ENCODE measurements at places on chromosomes 2 and 18.

DNA sequence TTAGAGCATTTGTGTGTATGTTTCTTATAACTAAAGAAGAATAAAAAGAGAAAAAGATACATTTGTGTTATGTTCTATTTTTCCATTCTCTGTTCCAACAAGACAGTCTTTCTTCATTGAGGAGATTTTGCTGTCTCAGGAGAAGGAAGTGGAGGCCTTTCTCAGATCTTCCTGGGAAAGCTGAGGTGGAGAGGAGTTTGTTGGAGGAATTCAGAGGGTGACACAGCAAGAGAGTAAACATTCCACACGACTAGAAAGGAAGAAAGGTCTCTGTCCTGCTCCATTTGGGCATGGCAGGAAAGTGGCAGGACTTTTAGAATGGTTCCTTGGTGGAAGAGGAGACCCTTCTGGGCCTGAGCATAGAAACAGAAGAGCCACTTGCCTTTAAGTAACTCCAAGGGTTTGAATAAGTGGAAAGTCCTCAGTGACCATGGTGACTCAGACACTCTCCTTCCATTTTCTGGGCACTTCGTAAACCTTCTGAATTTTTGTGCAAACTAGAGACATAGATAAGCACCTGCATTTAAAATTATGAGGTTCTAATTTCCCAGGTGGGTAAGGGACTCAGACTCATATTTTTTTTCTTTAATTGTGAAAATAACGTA is 52.3 kb upstream of the COL5A2 start:
- no peaks in the 10 kb centered on the region for H3K36me3 ChIP-seq
- H3K27me3 ChIP-seq = no peaks in the 10 kb centered on the region
- H3K4me3 ChIP-seq = no peak overlapping the region
- DNase-seq = no peak
- peaks cover 7% of the 10 kb centered on the region for H3K4me1 ChIP-seq
- no peak overlapping the region for H3K27ac ChIP-seq

GRCh38 chr18:2312440-2312839 is 258.9 kb downstream of the METTL4 start:
- peaks cover 3% of the 10 kb centered on the region for H3K27me3 ChIP-seq
- no peak overlapping the region for H3K27ac ChIP-seq
- H3K4me3 ChIP-seq = no peak overlapping the region
- no peak for DNase-seq
- no peaks in the 10 kb centered on the region for H3K4me1 ChIP-seq

DNA sequence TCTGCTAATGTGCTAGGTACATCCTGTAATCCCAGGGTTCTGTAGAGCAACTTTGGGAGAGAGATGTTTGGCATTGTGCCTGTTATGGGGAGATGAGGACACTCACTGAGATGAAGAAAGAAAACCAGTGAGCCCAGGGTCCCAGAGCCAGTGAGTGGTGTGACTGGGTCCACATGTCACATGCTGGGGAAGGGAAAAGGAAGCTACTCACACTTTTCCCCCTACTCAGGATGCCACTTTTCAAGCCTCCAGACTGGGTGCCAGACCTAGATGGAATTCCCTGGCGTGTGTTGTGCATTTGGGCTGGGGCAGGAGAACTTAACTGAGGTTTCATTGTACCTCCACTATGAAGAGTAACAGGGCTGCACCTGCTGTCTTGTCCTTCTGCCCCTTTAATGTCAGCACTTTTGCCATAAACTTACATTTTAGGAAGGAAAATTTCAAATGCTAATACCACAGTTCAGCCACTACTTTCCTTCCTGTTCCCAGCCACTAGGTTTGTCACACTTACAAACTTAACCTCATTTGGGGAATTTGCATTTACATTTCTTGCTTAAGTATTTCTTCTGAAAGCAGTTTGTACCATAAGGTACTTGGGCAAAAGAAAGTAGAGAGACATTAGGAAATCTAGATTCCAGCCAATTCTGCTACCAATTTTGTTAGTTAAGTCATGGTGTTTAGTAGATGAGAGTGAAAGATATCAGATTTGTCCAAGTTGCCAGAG is 10.2 kb downstream of the INSIG2 start:
- no peaks in the 10 kb centered on the region for H3K27me3 ChIP-seq
- no peak for DNase-seq
- H3K27ac ChIP-seq = no peak overlapping the region
- H3K4me1 ChIP-seq = peaks cover 31% of the 10 kb centered on the region

- H3K4me3 ChIP-seq = no peak overlapping the region
- no peak overlapping the region for H3K27ac ChIP-seq
Observed at GRCh38 chr2:104577143-104577542, 276.8 kb upstream of the POU3F3 start.

DNA sequence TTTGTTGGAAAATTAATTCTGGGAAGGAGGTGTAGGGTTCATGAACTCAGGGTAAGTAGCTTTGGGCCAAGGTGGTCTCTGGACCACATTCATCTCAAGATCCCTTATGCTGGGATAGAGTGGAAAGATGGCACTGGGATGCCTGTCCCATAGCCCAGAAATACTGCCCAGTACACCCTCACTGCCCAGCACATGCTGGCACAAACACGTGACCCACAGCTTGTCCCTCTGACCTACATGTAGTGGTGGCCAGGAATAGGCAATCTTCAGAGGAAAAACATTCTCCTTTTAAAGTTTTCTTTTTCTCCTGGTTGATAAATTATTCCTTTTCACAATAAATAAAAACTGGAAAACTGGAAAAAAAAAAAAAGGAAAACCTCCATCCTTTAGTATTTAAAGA is 135.6 kb upstream of the ACAA2 start:
- DNase-seq = no peak
- no peaks in the 10 kb centered on the region for H3K36me3 ChIP-seq
- H3K4me3 ChIP-seq = no peak overlapping the region
- peaks cover 21% of the 10 kb centered on the region for H3K4me1 ChIP-seq
- H3K27ac ChIP-seq = no peak overlapping the region

GRCh38 chr2:10036095-10036884 is 7.1 kb upstream of the KLF11 start:
- no peaks in the 10 kb centered on the region for H3K36me3 ChIP-seq
- peaks cover 21% of the 10 kb centered on the region for H3K27me3 ChIP-seq
- H3K27ac ChIP-seq = no peak overlapping the region

- no peaks in the 10 kb centered on the region for H3K27me3 ChIP-seq
- no peak overlapping the region for H3K27ac ChIP-seq
- DNase-seq = no peak
- no peak overlapping the region for H3K4me3 ChIP-seq
- H3K36me3 ChIP-seq = no peaks in the 10 kb centered on the region
Observed at GRCh38 chr2:31606509-31606908, 25.8 kb upstream of the SRD5A2 start.

DNA sequence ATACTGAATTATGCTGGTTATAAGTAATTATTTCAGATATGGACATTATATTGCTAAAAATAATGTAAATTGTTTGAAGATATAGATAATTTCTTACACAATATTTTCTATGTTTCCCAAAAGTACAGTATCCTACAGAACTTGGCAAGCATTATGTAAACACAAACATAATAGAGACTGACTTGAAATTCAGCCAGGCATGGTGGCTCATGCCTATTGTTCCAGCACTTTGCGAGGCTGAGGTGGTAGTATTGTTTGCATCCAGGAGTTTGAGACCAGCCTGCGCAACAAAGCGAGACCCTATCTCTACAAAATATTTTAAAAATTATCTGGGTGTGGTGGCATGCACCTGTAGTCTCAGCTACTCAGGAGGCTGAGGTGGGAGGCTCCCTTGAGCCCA is 1300.5 kb upstream of the DDX18 start:
- no peak overlapping the region for H3K4me3 ChIP-seq
- H3K27me3 ChIP-seq = no peaks in the 10 kb centered on the region
- no peak for DNase-seq

DNA sequence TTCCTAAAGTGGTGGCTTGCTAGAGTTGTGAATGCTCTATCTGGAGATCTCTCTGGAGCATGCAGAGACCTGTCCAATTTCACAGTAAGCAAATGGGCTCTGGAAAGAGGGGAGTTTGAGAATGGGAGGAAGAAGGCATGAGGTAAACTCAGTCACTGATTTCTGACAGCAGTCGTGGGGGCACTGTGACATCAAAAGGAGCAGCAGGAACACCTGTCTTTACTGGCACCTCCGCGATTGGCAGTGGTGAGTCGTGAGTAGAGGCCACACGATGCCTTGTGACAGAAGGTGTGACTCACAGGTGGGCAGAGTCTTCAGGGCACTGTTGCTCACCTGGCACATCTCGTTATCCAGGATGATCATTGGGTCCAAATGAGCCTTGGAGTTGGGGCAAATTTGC is 38.8 kb upstream of the CAVIN2 start:
- H3K4me1 ChIP-seq = no peaks in the 10 kb centered on the region
- H3K36me3 ChIP-seq = no peaks in the 10 kb centered on the region
- H3K4me3 ChIP-seq = no peak overlapping the region
- H3K27me3 ChIP-seq = peaks cover 10% of the 10 kb centered on the region
- no peak for DNase-seq

- DNase-seq = no peak
- H3K4me3 ChIP-seq = peak overlapping the region; percentile 55
- peaks cover 5% of the 10 kb centered on the region for H3K36me3 ChIP-seq
- H3K4me1 ChIP-seq = peaks cover 8% of the 10 kb centered on the region
Observed at GRCh38 chr18:26546170-26546874, 2.0 kb downstream of the KCTD1 start.

- H3K36me3 ChIP-seq = no peaks in the 10 kb centered on the region
- H3K27me3 ChIP-seq = no peaks in the 10 kb centered on the region
- H3K4me3 ChIP-seq = no peak overlapping the region
Observed at GRCh38 chr2:107717661-107718060, 109.0 kb upstream of the RGPD4 start.

DNA sequence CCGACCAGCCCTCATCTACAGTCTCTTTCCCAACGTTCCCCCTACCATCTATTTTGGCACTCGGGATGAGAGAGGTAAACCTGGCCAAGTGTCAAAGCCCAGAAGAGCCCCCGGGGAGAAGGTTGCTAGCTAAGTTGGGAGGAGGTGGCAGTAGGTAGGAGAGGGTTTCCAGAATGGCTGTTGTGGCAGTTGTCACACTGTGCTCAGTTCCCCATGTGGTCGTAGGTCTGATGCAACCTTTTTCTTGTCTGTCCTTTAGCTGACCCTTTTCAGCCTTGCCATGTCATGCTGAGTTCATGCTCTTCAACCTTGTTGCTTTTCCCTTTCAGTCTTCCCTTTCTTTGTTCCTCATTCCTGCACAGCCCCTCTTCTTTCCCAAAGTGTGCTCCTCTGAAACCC is 34.5 kb downstream of the TTLL4 start:
- peak overlapping the region; percentile 38 for H3K27ac ChIP-seq
- H3K4me1 ChIP-seq = peaks cover 22% of the 10 kb centered on the region
- DNase-seq = no peak
- peaks cover 60% of the 10 kb centered on the region for H3K36me3 ChIP-seq

DNA sequence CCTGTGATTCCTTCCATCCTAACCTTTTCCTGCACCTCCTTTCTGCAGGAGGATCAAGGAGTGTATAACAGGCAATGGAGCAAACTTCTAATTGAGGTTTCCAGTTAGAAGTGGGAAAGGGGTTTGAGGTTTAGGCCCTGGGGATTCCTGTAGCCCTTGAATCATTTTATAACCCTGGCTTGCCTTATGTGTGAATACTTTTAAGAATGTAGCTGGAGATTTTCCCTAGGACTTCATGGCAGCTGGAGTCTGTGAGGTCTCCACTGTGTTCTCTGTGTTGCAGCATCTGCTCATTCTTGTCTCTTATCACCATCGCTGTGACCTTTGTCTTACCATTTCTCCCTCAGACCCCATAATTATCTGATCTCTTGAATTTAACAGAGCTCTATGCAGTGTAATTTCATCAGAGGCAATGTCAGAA is 370.2 kb upstream of the SLC14A2 start:
- no peak for DNase-seq
- H3K4me1 ChIP-seq = no peaks in the 10 kb centered on the region
- H3K27ac ChIP-seq = no peak overlapping the region
- peaks cover 8% of the 10 kb centered on the region for H3K27me3 ChIP-seq

GRCh38 chr2:68368654-68369336 is 3.7 kb downstream of the PLEK start:
- H3K4me3 ChIP-seq = no peak overlapping the region
- peaks cover 15% of the 10 kb centered on the region for H3K4me1 ChIP-seq
- H3K27me3 ChIP-seq = peaks cover 36% of the 10 kb centered on the region
- H3K27ac ChIP-seq = no peak overlapping the region
- DNase-seq = no peak
- peaks cover 2% of the 10 kb centered on the region for H3K36me3 ChIP-seq

GRCh38 chr2:181185421-181185820 is 205.0 kb downstream of the UBE2E3 start:
- peaks cover 14% of the 10 kb centered on the region for H3K4me1 ChIP-seq
- peaks cover 14% of the 10 kb centered on the region for H3K36me3 ChIP-seq
- no peaks in the 10 kb centered on the region for H3K27me3 ChIP-seq
- no peak overlapping the region for H3K4me3 ChIP-seq
- no peak for DNase-seq

- no peak for DNase-seq
- peaks cover 4% of the 10 kb centered on the region for H3K4me1 ChIP-seq
- H3K27me3 ChIP-seq = peaks cover 73% of the 10 kb centered on the region
- no peaks in the 10 kb centered on the region for H3K36me3 ChIP-seq
- H3K4me3 ChIP-seq = no peak overlapping the region
Observed at GRCh38 chr2:219523031-219523671, 8.9 kb downstream of the ASIC4 start.

DNA sequence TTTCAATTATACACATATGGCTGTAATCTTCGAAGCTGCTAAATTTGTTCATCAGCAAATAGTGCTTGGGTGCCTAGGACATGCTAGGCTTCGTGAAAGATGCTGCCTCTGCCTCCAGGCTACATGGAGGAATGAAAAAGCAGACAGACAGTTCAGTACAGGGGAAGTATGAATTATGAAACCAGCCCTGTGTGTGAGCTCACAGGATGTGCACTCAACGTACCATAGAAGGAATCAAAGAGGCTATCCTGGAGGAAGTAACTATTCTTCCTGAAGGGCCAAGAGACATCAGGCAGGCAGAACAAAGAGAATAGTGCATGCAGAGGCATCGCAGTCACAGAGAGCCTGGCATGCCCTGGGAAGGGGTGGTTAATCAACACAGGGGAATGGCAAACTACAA is 61.4 kb downstream of the DYM start:
- H3K27ac ChIP-seq = peak overlapping the region; percentile 38
- H3K4me3 ChIP-seq = no peak overlapping the region
- no peaks in the 10 kb centered on the region for H3K27me3 ChIP-seq
- peaks cover 34% of the 10 kb centered on the region for H3K4me1 ChIP-seq
- no peak for DNase-seq
- H3K36me3 ChIP-seq = peaks cover 6% of the 10 kb centered on the region

GRCh38 chr2:187748958-187749357 is 194.7 kb upstream of the TFPI start:
- H3K4me1 ChIP-seq = no peaks in the 10 kb centered on the region
- H3K4me3 ChIP-seq = no peak overlapping the region
- no peaks in the 10 kb centered on the region for H3K36me3 ChIP-seq
- no peak overlapping the region for H3K27ac ChIP-seq

DNA sequence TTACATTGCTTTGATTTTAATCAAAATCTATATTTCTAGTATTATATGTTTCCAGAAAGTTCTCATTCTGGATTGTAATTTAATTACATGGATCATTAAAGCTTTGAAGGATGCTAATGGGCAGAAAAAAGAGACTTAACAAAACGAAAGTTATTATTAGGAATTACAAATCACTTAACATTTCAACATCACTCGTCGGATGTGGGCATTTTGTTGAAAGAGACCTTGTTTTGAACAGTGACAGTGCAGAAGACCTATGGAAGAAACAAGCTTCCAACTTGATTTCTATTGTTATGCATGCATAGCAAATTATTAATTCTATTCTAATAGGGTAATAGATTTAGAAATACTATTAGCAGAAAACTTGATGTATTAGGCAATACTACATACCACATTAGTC is 31.4 kb upstream of the DARS1 start:
- H3K36me3 ChIP-seq = peaks cover 10% of the 10 kb centered on the region
- H3K27ac ChIP-seq = no peak overlapping the region
- no peak for DNase-seq
- peaks cover 13% of the 10 kb centered on the region for H3K4me1 ChIP-seq
- no peak overlapping the region for H3K4me3 ChIP-seq

Measured in activated CD4-positive, alpha-beta T cell treated with anti-CD3 and anti-CD28 coated beads, Interleukin-2, amount 10 ng/mL, durations not matched to agents 24 days and 14 days (primary cell).